ENCODE measurements at places on chromosomes 2 and 18. TPM values are rescaled to one million over a fixed set of nuclear protein-coding genes. Genes with fewer than 3 reads are reported as not detected.
A peak's percentile ranks its signal among the peaks of the same experiment; 100 is the strongest.

LHCGR gene
- not detected for total RNA-seq

DNA sequence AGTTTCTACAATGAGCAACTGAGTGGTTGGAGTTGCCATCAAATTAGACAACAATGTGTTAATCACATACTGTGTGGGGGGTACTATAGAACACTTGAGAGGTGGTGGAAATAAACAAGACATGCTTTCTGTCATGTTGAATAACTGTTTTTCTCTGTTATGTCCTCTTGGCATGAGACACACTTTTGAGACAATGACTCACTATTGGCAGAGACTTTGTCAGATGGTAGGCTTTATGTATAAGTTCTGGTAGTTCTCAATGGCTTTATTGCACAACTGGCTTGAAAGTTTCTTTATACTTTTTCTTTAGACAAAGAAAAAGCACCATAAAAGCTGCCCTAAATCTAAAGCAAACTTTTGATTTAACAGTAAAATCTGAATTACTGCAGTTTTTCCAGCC lies 578.7 kb downstream of the ADCYAP1 start:
- H3K36me3 ChIP-seq: no peaks in the 10 kb centered on the region
- H3K27me3 ChIP-seq: no peaks in the 10 kb centered on the region
- H3K4me1 ChIP-seq: no peaks in the 10 kb centered on the region
- DNase-seq: no peak

- no peaks in the 10 kb centered on the region for H3K4me1 ChIP-seq
- H3K4me3 ChIP-seq: no peak overlapping the region
- no peaks in the 10 kb centered on the region for H3K27me3 ChIP-seq
- no peaks in the 10 kb centered on the region for H3K36me3 ChIP-seq
- DNase-seq: no peak
Observed at GRCh38 chr18:24778810-24779418, 318.5 kb downstream of the HRH4 start.

DNA sequence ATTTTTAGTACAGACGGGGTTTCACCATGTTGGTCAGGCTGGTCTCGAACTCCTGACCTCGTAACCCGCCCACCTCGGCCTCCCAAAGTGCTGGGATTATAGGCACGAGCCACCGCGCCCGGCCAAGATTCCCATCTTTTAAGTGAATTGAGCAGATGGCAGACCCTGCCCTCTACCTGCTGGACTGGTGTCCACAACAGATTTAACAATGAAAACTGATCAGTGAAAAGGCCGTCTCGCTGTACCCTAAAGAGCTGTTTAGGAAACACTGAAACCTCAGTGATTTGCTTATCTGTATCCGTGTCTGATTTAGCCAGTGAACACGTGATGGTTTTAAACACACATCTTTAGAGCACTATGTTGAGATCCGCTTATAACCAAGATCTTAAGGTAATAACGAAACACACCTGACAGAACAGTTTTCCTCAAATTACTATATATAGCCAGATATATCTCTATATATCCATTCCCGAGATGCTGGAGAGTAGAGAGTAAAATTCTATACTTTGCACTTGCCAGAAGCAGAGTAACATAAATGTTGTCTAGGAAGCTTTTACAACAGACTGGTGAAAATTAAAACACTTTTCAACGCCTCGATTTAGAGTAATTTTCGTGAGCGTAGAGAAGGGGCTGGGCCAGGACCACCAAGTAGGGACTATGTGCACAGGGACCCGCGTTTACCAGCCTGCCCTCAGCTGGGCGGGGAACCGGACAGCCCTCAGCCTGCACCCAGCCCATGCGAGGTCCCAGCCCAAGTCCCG lies 594 bp downstream of the FAM161A start:
- H3K4me1 ChIP-seq: peaks cover 9% of the 10 kb centered on the region
- peak; percentile 81 for DNase-seq
- no peaks in the 10 kb centered on the region for H3K36me3 ChIP-seq
- H3K27me3 ChIP-seq: no peaks in the 10 kb centered on the region
